ENCODE measurements at places on chromosomes 16 and 17.

GRCh38 chr17:37841232-37841631, 83.0 kb upstream of the TBC1D3K start:
- DNase-seq, result peak; percentile 64

GRCh38 chr17:77854759-77855745, 103.5 kb upstream of the TNRC6C start:
- no peak for DNase-seq

- peak; percentile 76 for DNase-seq
Observed at GRCh38 chr17:2090210-2090641, 35.3 kb downstream of the HIC1 start.

GRCh38 chr17:32936894-32937500, 9.0 kb downstream of the TMEM98 start:
- peak; percentile 81 for DNase-seq

- no peak for DNase-seq
Observed at GRCh38 chr17:49132317-49132698, 261 bp upstream of the B4GALNT2 start.

DNA sequence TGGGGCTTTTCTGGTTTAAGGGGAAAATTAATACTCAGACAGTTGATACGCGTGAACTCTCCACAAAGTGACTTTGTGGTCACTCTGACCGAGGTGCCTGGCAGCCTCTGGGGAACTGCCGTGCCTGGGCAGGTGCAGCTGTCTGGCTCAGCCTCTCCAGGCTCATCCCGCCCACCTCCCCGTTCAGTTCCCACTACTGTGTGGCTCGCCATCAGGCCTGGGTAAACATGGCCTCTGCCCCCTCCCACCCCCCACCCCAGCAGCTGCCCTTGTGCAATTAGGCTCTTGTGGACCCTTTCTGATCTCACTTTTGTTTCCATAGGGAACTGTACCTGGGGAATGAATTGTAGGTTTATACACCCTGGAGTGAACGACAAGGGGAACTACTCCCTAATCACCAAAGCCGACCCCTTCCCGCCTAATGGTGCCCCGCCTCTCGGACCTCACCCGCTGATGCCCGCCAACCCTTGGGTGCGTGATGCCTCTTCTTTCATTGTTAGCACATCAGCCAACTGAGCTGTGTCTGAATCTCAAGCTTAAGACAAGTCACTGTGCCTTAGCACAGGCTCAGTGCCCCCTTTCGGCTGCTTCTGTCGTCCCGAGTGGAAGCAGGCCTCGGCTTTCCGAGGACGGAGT, 27.8 kb downstream of the ZC3H18 start:
- no peak for DNase-seq

GRCh38 chr16:56988161-56988947, 1.0 kb upstream of the NLRC5 start:
- DNase-seq, result no peak

- DNase-seq, result no peak
Observed at GRCh38 chr17:78179372-78179771, 7.5 kb downstream of the TK1 start.

Measured in Karpas-422 (cell line).